ENCODE measurements at places on chromosomes 7 and 10. TPM values are rescaled to one million over a fixed set of nuclear protein-coding genes. Genes with fewer than 3 reads are reported as not detected.

NRG3 gene
- total RNA-seq, result 1.9 TPM

CHST15 gene
- 27.4 TPM for total RNA-seq

CCT6A gene
- 115 TPM for total RNA-seq

DNA sequence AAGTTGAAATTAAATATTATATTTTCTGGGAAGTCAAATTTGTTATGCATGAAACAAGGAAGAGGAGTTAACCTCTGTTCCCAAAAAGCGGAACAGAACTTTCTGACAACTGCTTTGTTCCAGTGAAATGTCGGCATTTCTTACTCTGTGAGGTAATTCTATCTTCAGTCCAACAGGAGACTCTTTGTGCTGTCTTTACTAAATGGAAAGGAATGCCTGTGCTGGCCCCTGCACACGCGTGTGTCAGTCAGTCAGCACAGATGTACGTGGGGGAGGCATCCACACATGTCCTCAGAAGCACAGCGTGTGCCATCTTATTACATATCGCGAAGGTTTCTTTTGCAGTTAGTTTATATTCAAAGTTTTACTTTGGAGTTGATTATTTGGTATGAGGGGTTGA is 37.5 kb downstream of the NET1 start:
- no peak for DNase-seq

DNA sequence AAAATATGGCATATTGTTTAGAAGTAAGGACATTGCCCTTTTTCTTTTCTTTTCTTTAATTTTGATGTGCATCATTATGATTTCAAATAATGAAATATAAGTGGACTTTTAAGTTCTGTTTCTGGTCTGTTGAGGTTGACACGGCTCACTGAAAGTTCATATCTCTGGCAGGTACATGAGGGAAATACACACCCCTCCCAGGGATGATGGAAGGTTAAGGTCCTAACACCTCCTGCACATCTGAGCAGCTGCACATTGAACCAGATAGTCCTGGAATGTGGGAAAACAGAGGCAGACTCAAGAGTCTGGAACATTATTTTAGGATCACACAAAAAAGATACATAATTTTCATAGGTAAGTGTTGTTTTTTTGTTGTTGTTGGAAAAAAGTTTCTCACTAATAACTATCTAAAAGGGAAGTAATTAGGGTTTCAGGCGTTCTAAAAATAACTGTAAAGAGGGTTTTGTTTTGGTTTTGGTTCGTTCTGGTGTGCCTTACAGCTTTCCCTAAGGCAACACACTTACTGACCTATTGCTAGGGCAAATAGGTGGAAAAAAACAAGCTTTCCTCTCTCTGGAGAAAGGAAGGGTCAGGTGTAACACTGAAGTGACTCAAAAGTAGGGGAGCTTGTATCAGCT is 201.2 kb upstream of the PRKCQ start:
- DNase-seq, result no peak

GRCh38 chr10:18282094-18282493 is 141.9 kb downstream of the CACNB2 start:
- DNase-seq, result no peak

GRCh38 chr10:6915307-6915706 is 335.2 kb upstream of the PRKCQ start:
- no peak for DNase-seq

DNA sequence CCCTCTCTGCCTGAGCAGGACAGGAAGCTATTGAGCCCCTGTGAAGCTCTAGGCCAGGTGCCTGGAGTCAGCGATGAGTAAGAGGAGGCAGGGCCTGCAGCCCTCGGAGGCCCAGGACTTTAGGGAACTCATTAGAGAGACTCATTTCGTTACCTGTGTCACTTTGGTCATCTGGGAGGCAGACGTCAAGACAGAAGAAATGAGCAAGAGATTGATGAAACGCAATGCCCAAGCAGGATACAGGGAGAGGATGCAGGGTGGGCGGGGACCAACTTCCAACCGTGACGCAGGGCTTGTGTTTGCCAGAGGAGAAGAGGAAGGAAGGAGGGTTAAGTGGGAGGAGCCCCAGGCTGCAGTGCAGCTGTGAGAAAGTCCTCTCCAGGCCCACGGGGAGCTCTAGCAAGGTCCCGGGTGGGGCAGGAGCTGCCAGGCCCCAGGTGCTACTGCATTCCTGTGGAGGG is 26.4 kb upstream of the GNA12 start:
- no peak for DNase-seq

DNA sequence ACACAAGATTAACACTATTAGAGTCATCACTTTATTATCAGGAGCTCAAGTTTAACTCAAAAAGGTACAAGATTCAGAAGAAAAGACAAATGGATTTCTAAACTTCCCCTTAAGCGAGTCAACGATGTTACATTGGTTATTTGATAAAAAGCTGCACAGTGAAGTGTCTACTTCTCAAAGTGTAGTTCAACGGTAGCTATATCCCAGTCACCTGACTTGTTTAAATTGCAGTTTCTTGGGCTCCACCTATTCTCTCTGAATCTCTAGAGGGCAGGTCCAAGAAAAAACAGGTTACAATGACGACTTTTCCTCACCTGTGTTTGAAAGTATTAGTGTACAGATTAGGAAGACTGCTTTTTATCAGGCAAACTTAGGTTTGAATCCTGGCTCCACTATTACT is 16.6 kb downstream of the MINDY3 start:
- DNase-seq, result no peak

DNA sequence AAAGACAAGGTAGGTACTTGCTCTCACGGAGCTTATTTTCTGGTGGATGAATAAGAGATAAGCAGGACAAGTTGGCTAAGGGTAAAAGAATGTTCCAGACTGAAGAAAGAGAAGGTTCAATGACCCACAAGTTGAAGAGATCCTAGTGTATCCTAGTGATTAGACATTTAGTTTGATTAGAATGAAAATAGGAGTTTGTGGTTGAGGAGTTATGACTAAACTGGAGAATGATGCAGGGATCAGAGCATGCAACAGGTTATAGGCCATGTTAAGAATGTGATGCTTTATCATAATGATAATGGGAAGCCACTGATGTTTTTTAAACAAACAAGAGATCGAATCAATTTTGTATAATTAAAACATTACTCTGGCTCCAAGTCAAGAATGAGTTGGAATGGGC is 357.2 kb downstream of the HPSE2 start:
- no peak for DNase-seq

DNA sequence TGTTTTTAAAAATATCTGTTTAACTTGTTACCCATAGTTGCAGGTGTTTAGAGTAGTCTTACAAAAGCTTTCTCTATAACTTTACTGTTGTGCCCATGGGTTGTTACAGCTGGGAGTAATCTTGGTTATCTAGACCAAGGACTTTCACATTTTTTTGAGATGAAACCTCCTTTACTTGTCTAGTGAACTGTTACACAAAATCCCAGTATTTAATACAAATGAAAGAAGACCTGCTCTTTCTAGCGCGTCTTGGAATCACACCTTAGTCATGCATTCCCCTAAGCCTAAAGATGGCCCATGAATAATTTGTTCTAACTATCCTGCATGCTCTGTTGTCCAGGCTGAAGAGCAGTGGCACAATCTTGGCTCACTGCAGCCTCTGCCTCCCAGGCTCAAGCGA is 38.0 kb downstream of the CSGALNACT2 start:
- DNase-seq, result no peak

Measured in upper lobe of left lung (tissue), 6 donors.